ENCODE measurements at places on chromosomes 1 and 21.

DNA sequence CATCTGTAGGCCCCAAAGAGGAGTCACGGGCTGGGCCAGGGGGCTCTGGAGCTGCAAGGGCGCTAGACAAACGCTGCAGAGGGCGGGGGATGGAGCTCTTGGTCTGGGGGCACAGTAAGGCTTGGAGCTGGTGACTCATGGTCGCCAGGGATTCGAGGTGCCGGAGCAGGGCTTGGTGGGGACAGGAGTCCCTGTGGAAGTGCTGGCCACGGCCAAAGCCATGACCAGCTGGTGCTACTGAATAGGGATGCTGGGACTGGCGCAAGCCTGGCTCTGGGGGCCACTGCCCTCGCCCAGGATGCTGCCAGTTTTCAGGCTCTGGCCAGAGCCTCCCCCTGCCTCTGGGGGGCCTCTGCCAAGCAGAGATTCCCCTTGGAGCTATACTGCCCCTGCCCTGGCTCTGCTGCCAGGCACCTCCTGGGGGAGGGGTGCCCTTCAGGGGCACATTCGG, 25.2 kb downstream of the SPOCD1 start:
- DNase-seq, result no peak

GRCh38 chr1:181971424-181971823, 90.1 kb downstream of the ZNF648 start:
- no peak for DNase-seq

- no peak for DNase-seq
Measured at GRCh38 chr1:197313713-197314112, 45.7 kb downstream of the CRB1 start.

- no peak for DNase-seq
Measured at GRCh38 chr1:50425376-50426107, 2.3 kb upstream of the DMRTA2 start.

GRCh38 chr1:185775501-185775900, 41.3 kb downstream of the HMCN1 start:
- DNase-seq, result no peak

DNA sequence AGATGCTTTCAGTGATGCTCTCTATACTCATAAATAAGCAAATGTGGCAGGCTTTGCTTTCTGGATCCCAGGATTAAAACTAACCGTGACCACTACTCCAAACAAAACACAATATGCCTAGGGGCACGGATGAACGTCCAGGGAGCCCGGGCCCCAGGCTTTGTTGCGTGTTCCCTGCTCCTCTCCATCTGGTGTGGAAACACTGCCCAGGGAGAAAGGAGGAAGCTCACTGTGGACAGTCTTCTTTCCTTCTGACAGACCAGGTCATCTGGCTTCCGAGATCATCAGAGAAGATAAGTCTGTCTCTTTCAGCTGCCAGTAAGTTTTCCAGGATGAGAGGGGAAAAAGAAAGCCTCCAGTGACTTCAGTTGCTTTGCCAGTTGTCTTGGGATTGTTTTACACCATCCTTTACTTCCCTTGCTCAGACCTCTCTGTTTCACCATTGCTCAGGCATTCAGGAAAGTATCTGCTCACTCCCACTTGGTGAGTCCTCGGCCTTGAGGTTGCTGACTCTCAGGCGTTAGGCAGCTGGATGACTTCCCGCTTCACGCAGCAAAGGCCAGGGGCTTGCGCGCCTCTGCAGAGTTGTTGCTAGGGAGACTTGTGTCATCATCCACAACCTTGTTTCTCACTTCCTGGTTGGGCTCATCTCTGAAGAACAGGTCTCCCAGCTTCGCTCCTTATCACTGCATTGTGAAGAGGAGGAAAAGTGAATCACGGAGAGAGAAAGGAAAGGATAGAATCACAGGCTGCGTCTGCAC, 20.6 kb upstream of the PGD start:
- no peak for DNase-seq

GRCh38 chr21:39066829-39067780, 116.1 kb downstream of the PSMG1 start:
- DNase-seq, result no peak

DNA sequence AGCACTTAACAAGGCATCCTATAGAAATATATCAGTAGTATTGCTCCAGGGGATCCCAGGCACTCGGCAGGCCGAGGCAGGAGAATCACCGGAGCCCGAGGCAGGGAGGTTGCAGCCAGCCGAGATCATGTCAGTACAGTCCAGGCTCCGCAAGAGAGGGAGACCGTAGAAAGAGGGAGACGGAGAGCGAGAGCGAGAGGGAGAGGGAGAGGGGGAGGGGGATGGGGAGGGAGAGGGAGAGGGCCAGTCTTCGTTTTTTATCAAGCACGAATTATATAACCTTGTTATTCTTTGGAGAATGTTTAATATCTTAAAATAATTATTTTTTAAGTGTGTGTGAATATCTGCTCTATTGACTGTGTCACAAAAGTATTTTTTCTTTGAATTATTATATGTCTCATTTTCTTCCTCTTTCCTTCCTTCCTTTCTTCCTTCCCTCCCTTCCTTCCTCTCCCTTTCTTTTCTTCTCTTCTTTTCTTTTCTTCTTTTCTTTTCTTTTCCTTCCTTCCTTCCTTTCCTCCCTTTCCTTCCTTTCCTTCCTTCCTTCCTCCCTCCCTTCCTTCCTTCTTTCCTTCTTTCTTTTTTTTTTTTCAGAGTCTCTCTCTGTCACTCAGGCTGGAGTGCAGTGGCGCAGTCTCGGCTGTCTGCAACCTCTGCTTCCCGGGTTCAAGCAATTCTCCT, 233.7 kb downstream of the SRGAP2C start:
- no peak for DNase-seq

- DNase-seq, result no peak
Measured at GRCh38 chr1:115672224-115673009, 30.6 kb downstream of the VANGL1 start.

GRCh38 chr1:9518454-9518998, 20.7 kb upstream of the SLC25A33 start:
- no peak for DNase-seq

DNA sequence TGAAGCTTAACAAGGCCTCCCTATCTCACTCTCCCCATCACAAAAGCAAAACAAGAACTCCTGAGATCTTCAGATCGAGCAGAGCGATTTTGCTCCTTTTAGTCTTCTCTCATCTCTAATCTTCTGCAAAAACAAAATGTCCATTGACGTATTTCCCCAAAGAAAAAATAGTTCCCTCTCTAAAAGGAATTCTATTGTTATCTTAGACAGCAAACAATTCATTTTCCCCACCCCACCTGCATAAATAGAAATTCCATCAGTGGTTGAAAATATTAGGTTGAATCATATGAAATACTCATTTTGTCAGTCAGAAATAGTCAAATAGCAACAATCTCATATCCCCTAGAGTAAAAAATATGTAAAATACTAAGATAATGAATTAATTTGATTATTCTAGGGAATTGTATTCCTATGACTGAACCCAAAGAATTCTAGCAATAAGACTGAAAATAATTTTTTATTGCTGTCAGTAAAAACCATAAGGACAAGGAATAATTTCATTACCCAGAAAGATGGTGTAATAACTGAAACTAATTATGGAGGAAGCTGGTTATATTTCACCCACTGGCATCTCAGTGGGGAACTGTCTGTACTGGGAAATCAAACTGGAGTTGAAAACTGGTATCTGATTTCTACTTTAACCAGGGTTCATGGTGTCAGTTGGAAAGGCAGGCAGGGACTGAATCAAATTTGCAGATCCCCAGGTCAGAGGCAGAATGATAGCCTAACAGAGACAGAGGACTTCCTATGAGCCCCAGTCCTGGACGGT, 51.3 kb downstream of the RHOU start:
- no peak for DNase-seq

GRCh38 chr1:162605225-162605927, 26.9 kb upstream of the DDR2 start:
- no peak for DNase-seq

DNA sequence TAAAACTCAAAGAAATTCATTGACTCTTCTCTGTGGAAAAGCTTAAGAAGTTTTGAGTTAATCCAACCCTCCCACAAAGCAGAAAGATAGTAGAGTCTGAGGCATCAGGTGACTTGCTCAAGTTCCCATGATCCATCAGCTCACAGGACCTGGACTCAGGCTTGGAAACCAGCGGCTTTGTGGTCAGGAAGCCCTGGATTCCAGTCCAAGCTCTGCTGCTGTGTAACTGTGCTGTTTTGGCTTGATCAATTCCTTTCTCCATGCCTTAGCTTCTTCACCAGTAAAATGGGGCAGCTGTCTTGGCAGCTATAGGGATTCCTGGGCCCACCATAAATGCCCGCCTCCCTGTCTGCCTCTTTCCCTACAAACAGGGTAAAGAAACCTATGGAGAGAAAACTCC, 180.2 kb downstream of the HIVEP3 start:
- DNase-seq, result no peak

DNA sequence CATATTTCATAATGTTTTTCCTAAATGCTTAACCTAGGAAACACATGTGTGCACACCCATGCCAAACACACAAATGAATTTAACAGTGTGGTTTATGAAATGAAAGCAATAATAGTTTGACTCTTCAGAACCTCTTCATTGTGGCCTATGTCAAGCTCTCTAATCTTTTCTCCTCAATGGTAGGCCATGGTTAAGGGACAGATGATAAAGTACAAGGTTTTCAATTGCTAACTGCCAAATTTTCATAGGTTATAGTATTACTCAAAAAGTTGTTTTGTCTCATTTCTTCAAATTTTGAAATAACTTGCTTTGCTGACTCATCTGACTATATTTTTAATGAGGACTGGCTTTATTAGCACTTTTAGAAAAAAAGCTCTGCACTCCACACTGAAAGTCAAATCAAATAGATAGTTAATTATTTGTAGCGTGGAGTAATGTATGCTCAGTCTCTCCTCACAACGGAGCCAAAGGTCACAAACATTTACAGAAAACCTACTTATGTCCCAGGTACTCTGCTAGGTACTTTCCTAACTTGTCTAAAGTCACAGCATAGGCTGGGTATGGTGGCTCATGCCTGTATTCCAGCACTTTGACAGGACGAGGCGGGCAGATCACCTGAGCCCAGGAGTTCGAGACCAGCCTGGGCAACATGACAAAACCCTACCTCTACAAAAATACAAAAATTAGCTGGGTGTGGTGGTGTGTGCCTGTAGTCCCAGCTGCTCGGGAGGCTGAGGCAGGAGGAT, 3.0 kb upstream of the ADCY10 start:
- DNase-seq, result no peak

DNA sequence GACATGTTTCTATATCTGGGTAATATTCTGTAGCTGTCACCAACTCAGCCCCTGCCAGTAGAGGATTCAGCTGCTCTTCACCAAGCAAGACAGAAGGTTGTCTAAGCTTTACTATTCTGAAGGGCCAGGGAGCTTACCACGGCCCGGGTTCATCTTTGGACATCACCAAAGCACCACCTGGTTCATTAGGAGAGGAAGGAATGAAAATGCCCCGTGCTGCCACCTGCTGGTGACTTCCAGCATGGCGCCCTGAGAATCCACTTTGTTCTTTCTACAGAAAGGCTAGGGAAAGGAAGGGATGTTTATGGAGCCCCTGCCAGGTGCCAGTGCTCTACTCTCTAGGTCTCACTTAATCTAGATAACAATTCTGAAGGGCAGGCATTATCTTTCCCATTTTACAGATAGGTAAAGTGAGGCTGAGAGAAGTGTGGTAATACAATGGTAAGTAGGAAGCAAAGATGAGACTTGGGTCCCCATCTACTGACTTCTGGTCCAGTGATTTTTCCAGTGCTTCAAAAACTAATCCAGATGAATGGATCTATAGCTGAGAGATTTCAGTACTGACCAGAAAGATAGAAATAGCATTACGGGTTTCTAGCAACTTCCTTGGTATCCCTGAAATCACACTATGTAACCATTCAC, 79.5 kb downstream of the BEND5 start:
- no peak for DNase-seq

Data from stimulated activated CD4-positive, alpha-beta T cell treated with anti-CD3 and anti-CD28 coated beads, Interleukin-1b, Interleukin-23, amount 100 ng/mL, for 1 hour (primary cell).